Dorsolateral prefrontal cortex (tissue), 122 donors: ENCODE measurements at places on chromosomes 3 and 15. TPM values are rescaled to one million over a fixed set of nuclear protein-coding genes. Genes with fewer than 3 reads are reported as not detected.

The CTDSPL gene
- 36.1 TPM for total RNA-seq

The HRG gene
- not detected for total RNA-seq

The IMPG2 gene
- 0.97 TPM for total RNA-seq

The IL17RC gene
- 28.7 TPM for total RNA-seq

The PRKCD gene
- total RNA-seq, result 21.3 TPM

The TMEM158 gene
- 16.1 TPM for total RNA-seq

The GPR87 gene
- total RNA-seq, result not detected

The RARB gene
- 16.1 TPM for total RNA-seq

The TGM5 gene
- not detected for total RNA-seq

The C3orf70 gene
- 19.4 TPM for total RNA-seq

DNA sequence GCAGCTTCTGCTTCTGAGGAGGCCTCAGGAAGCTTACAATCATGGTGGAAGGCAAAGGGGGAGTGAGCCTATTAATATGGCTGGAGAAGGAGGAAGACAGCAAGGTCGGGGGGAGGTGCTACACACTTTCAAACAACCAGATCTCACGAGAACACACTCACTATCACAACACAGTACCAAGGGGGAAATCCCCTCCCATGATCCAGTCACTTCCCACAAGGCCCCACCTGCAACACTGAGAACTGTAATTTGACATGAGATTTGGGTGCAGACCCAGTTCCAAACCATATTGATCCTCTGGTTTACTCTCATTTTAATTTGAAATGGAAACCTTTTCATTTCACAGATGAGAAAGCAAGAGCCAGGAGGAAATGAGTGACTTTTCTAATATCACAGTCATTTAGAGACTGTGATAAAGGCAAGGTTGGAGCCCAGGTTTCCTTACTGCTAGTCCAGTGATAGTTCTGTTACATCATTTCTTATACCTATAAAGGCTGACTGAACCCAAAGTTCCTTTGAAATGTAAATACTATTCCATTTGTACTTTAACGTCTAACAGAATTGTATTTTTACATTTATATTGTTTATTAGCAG is 105.8 kb upstream of the GAP43 start:
- no peak for DNase-seq

GRCh38 chr3:155035553-155035952 is 44.6 kb upstream of the MME start:
- DNase-seq, result no peak

- DNase-seq, result no peak
Measured at GRCh38 chr15:52233405-52233804, 42.2 kb upstream of the GNB5 start.

GRCh38 chr3:161197855-161198850 is 23.0 kb upstream of the NMD3 start:
- no peak for DNase-seq

GRCh38 chr15:62320259-62320658 is 155.2 kb upstream of the C2CD4B start:
- DNase-seq, result no peak

- no peak for DNase-seq
Measured at GRCh38 chr15:78976691-78977090, 31.8 kb upstream of the CTSH start.

DNA sequence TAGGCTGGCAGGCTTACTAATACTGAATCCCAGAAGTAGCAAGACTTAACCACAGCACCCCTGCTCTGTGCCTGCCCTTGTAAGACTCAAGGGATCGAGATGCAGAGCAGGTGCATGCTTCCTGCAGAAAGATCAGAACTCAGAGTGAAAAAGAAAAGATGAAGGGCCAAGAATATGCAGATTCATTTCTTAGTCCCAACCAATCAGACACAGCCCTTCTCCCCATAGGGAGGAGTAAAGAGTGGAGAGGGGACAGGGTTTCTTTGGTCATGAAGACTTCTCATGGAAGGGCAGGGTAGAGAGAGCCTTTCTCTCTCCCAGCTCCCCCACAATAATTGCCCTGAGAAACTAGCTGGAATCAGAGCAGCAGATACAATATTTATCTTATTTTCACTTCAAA is 105.6 kb upstream of the MB21D2 start:
- no peak for DNase-seq

GRCh38 chr3:72085036-72085435 is 300.1 kb upstream of the PROK2 start:
- DNase-seq, result no peak

DNA sequence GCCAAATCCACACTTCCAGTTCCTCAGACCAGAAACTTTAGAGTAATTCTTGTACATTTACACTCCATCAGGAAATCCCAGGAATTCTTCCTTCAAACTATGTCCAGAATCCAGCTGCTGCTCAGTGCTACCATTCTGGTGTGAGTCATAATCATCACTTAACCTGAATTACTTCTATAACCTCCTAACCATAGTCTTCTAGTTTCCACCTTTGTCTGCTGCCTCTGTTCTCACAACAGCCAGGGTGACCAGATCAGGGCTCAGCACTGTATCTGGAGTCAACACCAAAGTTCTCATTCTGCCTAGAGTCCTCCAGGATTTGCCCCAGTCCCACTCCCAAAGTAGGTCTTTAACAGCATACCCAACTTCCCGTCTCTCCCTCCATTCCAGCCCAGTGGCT is 3.4 kb downstream of the CLDND1 start:
- no peak for DNase-seq

- DNase-seq, result no peak
Measured at GRCh38 chr3:126621171-126621570, 33.8 kb downstream of the TXNRD3 start.

- no peak for DNase-seq
Measured at GRCh38 chr3:49700014-49700413, 10.7 kb downstream of the RNF123 start.

GRCh38 chr15:36156879-36157427 is 422.5 kb upstream of the CDIN1 start:
- DNase-seq, result no peak

- no peak for DNase-seq
Measured at GRCh38 chr3:69305011-69305410, 80.9 kb downstream of the FRMD4B start.

DNA sequence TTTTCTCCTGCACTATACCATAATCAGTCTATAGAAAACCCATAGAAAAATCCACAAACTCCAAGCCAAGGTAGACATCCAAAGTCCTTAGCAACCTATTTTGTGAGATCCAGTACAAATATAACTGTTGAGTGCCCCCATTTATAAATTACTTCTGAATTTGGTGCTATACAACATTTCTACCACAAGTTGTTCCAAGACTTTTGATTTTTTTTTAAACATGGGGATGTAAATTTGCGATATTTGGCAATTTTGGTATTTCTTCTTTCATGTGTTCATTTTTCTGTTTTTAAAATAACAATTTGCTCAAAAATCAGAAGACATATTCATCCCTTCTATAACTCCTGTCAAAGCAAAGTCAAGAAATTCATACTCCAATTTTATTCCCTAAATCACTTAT is 763.8 kb downstream of the ROBO1 start:
- DNase-seq, result no peak

DNA sequence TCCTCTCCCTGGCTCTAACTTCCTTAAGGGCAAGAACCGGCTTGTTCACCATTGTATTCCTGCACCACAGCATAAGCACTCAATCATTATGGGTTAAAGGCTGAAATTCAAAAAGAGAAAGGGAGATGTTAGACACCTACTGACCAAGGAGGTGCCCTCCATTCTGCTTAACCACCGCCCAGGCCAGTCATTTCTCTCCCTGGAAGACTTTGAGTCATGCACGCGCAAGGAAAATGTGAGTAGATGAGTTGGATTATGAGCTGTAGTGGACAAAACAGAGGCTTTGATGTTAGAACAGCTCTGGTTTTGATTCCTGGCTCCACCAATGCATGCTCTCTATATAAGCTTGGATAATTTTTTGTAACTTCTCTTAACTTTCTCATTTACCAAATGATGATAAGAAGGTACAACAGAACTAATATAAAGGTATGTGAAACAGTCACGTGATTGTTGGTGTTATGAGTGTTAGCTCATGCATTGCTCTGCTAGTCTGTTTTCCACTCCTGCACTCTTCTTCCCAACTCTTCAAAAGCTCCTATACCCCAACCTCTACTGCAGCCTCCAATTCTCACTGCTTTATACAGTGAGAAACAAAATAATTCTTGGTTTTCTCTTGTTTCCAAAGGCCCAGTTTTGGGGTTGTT is 148.4 kb upstream of the ATP11B start:
- no peak for DNase-seq

DNA sequence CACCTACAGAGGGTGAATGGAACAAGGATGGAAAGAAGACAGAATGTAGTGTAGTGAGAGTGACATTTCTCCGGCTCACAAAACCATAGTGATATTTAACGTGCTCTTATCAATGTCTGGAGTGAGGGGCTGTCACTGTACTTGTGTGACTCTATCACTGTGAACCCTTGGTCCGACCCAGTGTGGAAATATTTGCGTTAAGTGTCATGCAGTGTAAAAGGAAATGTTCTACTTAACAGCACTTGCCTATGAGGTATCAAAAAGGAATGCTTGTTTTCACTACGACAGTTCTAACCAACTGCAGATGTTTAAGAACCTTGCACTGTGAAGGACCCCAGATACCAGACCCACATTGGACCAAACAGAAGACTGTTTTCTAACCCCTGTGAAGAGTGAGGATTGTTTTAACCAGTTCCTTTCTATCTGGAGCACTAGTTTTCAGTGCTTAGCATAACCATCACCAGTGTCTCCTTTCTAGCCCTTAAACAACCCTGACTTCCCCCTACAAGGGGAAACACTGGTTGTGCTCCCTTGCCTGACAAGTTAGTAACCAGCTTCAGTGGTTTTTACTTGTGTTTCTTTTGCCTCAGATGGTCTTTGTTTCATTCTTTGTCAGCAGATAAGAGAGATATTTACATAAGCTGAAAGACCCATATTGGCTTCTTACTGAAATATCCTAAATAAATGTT is 144.7 kb upstream of the ABHD17C start:
- no peak for DNase-seq

- DNase-seq, result no peak
Measured at GRCh38 chr3:98890965-98891910, 10.3 kb downstream of the DCBLD2 start.

DNA sequence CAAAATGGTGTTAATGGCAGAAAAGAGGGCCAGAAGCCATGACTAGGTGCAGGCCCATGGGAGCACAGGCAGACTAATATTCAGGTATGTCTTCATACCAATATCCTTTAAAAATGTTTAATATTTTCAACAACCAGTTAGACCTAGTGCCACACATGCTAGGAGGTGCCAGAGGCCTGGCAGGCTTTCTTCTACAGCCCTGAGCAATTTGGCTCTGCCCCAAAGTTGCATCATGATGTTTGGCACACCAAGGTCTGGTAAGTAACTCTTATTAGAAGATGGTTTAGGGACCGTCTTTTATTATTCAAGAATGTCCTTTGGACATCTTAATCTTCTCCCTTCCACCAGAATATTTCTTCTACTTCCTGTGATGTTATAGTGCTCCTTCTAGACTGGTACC is 34.8 kb downstream of the MITF start:
- no peak for DNase-seq

DNA sequence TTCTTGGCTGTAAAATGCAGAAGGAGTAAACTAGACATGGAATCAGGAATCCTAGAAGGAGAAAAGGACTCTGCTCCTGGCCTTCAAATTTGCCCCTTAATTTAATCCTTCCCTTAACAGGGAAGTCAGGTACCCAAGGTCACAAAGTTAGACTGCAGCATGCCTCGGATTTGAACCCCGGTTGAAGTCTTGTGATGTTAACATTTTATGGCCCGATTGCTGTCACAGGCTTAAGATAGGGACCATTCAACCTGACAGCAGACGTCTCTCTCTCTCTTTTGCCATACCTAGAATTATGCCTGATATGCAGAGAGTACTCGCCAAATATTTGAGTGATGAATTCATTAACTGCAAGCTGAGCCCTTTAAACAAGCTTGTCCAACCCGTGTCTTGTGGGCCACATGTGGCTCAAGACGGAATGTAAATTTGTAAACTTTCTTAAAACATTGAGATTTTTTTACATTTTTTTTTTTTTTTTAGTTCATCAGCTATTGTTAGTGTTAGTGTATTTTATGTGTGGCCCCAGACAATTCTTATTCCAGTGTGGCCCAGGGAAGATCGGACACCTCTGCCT is 217.2 kb downstream of the THSD4 start:
- no peak for DNase-seq

- DNase-seq, result no peak
Measured at GRCh38 chr15:57224664-57225063, 151.6 kb upstream of the CGNL1 start.

GRCh38 chr3:38480093-38480445 is 16.1 kb upstream of the EXOG start:
- no peak for DNase-seq

DNA sequence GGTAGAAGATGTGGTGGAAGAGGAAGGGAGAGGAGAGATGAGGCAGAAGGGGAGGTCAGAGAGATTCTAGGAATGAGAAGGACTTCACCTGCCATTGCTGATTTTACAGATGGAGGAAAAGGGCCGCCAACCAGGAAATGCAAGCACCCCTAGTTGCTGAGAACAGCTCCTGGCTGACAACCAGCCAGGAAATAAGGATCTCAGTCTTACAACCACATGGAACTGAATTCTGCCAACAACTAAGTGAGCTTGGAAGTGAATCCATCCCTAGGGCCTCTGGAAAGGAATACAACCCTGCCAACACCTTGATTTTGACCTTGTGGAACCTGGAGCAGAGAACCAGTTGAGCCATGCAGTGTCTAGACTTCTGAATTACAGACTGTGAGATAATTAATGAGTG is 86.6 kb downstream of the EDEM1 start:
- DNase-seq, result no peak

DNA sequence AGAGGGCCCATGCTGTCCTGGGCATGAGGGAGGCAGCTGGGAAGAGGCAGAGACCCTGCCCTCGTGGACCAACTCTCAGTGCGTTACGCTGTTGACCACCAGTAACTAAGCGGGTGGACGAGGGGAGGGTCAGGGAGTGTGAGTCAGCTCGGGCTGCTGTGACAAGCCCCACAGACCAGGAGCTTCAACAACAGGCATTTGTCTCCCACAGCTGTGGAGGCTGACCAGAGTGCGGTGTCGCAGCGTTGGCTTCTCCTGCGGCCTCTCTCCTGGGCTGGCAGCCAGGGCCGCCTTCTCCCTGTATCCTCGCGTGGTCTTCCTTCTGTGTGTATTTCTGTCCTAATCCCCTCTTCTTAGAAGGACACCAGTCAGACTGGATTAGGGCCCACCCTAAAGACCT is 13.0 kb downstream of the EFCC1 start:
- DNase-seq, result no peak

GRCh38 chr3:71056327-71056726 is 527.2 kb downstream of the FOXP1 start:
- no peak for DNase-seq

DNA sequence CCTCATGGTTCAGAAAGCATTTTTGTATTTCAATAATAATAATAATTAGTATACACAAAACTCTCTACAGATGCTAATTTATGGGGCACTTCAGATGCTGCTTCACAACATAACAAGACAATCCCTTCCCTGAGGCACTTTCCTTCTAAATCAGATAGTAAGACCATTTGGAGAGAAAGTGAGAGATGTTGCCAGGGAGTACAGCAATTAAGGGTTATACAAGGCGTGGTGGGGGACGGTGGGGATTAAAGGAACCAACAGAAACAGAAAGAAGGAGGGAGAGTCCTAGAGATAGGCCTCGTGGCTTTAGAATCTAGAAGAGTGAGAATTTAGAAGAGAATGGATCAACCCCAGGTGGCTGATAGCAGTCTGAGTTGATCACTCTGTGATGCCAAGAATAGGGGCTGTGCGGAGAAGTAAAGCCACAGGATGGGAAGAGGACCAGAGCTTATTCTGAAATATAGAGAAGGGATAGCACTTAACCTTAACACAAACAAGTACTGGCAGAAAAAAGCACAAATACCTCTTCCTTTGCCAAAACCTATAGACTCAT is 76.9 kb downstream of the ETFA start:
- no peak for DNase-seq
